LoVo (cell line): ENCODE measurements at places on chromosomes 7 and 10.

- peak; percentile 82 for DNase-seq
Measured at GRCh38 chr7:108246227-108246837, 116.2 kb upstream of the LAMB4 start.

DNA sequence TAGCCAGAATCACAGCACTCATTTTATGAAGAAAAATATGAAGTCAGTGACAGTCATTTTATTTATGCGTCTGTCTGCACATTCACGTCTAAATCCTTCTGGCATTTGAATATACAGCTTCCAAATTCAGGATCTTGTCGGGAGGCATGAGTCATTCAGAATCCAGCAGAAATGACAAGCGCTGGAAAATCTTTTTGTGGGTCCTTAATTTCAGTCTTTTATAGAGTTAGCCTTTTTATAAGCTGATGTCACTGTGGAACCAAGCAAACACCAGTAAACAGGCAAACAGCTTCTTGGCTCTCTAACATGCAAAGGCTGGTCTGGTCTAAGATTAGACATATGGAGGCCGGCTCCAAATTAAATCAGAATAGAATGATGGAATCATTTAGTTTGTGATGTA lies 388.2 kb upstream of the TEX47 start:
- DNase-seq: no peak

DNA sequence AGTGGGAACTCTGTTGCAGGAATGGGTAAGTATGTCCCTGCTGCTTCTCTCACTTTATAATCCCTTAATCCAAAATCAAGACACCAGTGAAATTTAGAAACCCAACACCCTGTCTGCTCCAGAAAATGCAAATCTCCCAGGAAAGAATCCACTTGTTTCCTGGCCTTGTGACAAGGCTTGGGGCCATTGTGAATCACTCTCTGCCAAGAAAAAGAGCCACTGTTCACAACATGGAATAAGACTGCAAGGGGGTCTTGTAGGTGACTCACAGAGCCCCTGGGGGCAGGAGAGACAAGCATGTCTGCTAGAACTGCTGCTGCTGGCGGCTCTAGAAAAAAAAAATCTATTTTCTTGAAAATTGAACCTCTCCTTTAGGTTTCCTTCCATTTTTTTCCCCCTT lies 191.2 kb downstream of the SORCS1 start:
- DNase-seq: no peak

DNA sequence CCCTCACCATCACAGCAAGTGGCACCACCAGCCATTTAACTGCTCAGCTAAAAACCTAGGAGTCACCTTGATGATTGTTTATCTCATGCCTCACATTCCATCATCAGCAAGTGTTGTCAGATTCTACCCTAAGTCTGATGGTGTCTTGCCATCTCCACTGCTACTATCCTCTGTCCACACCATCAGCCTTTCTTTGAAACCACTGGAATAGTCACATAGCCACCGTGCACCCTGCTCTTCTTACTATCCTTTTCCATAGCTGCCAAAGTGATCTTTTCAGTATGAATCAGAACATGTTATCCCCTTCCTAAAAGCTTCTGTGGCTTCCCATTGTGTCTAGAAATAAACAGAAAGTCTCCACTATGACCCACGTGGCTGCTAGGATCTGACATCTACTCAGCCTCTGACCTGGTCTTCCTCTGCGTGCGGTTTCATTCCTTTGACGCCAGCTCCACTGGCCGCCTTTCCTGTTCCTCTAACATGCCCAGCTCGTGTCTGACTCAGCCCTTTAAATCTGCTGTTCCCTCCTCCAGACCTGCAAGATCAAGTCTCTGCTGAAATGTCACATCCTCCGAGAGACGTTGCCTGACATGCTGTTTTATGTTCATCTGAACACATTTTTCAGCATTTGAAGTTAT lies 16.5 kb upstream of the CHN2 start:
- peak; percentile 54 for DNase-seq

DNA sequence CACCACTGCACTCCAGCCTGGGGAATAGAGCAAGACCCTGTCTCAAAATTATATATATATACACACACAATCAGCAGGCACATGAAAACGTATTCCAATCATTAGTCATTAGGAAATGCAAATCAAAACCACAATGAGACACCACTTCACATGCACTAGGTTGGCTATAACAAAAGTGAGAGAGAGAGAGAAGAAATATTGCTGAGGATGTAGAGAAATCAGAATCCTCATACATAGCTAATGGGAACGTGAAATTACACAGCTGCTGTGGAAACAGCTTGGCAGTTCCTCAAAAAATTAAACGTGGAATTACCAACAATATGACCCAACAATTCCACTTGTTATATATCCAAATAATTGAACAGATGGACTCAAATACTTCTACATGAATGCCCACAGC lies 43.3 kb upstream of the CNNM1 start:
- DNase-seq: no peak

GRCh38 chr10:59265141-59265540 lies 88.7 kb downstream of the PHYHIPL start:
- no peak for DNase-seq

DNA sequence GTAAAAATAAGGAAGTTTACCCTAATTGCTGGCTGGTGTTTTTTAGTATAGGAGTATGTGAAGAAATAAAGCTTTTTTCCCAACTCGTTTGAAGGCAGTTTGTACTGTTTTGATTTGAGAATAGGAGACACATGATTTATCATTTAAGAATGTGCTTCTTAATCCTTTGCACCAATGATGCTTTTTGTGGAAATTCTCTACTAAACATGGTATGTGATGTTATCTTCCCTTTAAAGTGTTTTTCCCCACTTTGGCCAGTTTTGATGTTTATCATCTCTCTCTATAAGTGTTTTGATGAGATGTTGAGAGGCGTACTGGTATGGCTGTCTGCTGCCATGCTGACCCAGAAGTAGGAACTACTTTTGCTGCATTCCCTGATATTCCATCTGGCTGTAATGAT lies 85.1 kb downstream of the SUGCT start:
- no peak for DNase-seq

DNA sequence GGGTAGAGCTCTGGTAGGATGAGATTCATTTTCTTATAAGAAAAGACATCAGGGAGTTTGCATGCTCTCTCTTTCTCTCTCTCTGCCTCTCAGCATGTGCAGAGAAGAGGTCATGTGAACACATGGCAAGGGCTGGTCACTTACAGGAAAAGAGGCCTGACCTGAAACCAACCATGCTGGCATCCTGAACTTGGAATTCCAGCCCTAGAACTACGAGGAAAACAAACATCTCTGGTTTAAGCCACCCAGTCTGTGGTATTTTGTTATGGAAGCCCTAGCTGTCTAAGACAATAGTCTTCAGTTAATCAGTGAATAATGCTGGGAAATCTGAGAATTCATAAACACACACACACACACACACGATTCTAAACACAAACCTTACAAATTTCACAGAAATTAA lies 1104.2 kb upstream of the LRRN3 start:
- no peak for DNase-seq

DNA sequence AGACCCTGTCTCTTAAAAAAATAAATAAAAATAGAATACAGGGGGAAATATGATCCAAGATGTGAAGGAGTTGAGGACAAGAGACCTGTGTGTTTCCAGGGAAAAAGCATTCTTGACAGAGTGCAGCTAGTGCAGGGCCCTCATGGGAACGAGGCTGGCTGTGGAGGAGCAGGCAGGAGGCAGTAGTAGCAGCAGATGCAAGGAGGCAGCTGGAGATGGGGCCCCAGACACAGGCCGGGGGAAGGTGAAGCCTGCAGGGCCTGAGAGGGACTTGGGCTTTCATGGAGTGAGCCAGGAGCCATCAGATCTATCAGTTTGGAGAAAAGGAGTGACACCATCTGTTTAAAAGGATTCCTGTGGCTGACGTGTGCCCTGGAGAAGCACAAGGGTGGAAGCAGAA lies 71.4 kb upstream of the ZNF438 start:
- DNase-seq: no peak

- no peak for DNase-seq
Measured at GRCh38 chr7:5491251-5492019, 67.8 kb upstream of the TNRC18 start.
